ENCODE measurements at places on chromosomes 12 and 14.

GRCh38 chr12:62726471-62726980 lies 208.4 kb downstream of the PPM1H start:
- no peak for DNase-seq

DNA sequence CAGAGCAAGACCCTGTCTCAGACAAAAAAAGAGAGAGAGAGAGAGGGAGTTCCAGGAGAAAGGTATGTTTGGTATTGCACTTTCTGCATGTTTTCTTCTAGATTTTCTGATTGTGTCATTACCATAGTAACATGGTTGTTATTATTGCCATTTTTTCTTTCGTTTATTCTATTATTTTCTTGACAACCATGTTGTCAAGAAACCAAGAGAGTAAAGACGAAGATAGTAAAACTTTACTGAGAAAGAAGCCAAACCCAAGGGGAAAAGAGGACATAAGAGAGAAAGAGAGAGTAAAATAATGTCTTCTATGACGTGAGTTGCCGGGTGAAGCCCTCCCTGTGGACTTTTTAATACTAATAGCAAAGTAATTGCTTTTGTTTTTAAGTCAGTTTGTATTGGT lies 1186.0 kb upstream of the SEL1L start:
- no peak for DNase-seq

- DNase-seq = no peak
These were observed 127.7 kb upstream of the CAND1 start for GRCh38 chr12:67141296-67142018.

- DNase-seq = no peak
These were observed 1.1 kb downstream of the SHMT2 start for GRCh38 chr12:57230381-57231155.

DNA sequence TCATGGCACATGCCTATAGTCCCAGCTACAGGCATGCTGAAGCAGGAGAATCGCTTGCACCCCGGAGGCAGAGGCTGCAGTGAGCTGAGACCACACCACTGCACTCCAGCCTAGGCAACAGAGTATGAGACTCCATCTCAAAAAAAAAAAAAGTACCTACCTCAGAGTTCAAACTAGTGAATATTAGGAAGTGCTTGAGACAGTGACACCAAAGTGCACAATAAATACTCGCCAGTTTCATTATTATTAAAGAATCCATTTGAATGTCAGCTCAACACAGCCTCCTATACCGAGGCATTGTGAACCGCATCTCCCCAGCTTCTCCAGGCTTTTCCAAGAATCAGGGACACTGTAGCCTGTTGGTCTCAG lies 5.0 kb downstream of the GAPDH start:
- no peak for DNase-seq

- no peak for DNase-seq
These were observed 86.9 kb downstream of the RIN3 start for GRCh38 chr14:92600318-92601053.

- DNase-seq = peak; percentile 38
These were observed at the start of gene NTN4 for GRCh38 chr12:95790033-95790916. Gene NTN4, minus strand, starts transcription at chr12:95790764. Its CDS starts 455 bp downstream, at chr12:95790309.

GRCh38 chr12:129701631-129702101 lies 202.2 kb downstream of the TMEM132D start:
- DNase-seq = no peak

GRCh38 chr12:105262461-105263184 lies 26.6 kb upstream of the APPL2 start:
- DNase-seq = no peak

GRCh38 chr12:124814741-124815613 lies 48.7 kb downstream of the SCARB1 start:
- DNase-seq = no peak

GRCh38 chr12:132477017-132477702 lies 12.8 kb upstream of the FBRSL1 start:
- no peak for DNase-seq

- no peak for DNase-seq
These were observed 82.4 kb upstream of the FBXO21 start for GRCh38 chr12:117272690-117273089.

- no peak for DNase-seq
These were observed 205.1 kb downstream of the SLC5A8 start for GRCh38 chr12:101004898-101005297.

DNA sequence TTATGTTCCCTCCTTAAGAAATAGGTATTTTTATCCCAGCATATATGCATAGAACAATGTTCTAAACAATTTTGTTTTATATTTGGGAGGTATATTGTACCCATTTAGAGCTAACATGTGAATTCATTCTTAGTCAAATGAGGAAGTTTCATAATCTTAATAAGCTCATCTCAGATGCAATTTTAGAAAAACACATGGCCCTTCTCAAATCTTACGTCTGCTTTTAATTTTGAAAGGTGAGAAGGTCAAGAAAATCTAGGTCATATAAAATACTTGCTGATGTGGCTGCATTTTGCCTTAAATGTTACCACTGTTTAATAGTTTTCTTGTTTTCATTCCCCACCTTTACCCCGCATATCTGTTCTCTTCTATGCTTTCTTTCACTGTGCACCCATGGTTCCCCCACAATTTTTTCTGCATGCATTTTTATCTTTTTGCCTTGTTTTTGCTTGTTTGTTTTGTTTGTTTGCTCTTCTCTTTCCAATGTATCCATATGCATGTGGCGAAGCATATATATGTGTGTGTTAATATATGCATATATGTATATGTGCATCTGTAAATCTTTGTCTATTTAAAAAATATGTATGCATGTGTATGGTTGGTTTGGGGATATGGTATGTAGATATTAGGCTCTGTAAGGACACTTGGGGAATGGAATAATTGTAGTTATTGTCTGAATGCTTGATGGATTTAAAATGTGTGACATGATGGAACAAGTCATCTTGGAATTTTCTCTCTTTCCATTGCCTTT lies 317.1 kb downstream of the BCAT1 start:
- DNase-seq = no peak

GRCh38 chr12:63841571-63841970 lies 2.9 kb upstream of the SRGAP1 start:
- DNase-seq = no peak

DNA sequence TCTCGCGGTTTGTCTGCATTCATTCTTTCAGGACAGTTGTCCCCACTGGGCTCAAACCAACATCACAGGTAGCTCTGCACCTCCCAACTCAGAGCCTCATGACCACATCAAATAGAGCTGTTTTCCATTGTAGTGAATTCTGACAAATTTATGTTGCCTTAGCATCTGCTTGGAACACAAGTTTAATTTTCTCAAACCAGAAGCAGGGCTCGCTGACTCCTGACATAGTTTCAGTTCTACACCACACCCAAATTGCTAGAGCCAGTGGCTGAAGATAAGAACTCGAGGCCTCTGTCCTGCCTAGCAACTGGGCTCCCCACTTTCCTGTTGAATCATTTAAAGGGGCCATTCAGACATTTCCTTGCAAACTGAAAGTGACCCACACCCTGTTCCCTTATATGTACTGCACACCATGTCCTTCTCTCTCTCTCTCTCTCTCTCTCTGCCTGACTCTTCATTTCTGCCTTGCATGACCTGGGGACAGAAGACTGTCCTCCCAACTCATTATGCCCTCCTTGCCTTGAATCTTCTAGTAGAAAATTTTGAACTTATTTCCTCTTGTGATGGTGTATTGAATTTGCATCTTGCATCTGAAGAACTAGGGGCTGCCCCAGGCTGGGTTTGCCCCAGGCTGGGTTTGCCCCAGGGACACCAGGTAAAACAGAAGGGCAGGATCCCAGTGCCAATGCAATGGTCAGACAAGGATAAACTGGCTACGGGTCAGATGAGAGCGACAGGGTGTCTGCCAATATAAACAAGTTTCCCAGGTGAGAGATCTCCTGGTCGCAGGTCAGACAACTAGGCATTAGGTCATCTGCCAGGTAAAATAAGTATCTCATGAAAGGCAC lies 9.7 kb upstream of the WSCD2 start:
- DNase-seq = no peak

GRCh38 chr14:27672047-27672446 lies 1074.2 kb upstream of the NOVA1 start:
- no peak for DNase-seq

GRCh38 chr12:65899241-65899640 lies 75.0 kb downstream of the HMGA2 start:
- DNase-seq = no peak

DNA sequence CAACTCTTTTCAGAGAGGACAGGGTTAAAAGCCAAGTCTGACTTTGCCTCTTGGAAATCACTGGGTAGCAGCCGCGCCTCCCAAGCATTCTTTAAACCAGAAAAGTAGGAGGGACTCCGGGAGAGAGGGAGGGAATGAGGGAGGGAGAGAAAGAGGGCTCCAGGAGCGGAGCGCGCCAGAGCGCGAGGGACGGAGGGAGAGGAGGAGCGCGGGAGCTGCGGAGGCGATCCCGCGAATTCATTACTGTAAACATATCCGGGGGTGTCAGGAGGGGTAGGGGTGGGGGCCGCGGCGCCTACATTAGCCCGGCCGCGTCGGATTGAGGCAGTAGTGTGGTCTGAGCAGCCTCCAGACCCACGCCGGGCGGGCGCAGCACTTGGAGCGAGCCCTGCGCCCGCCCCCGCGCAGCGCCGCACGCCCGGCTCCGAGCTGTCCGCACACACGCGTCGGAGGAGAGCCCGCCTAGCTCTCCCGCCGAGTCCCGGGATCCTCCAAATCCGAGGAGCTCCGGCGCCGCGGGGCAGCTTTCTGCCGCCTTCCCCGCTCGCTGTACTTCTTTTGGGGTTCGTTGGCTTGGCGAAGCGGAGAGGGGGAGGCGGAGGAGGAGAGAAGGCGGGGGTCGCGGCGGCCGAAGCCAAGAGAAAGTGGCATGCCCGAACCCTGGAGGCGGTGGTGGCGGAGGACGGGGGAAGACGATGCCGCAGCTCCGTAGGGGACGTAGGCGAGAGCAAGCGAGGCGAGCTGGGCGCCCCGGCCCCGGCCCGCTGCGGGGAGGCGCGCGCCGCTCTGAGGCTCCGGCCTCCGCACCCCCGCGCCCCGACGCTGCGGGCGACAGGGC lies 3.3 kb downstream of the FLRT2 start:
- DNase-seq = no peak

DNA sequence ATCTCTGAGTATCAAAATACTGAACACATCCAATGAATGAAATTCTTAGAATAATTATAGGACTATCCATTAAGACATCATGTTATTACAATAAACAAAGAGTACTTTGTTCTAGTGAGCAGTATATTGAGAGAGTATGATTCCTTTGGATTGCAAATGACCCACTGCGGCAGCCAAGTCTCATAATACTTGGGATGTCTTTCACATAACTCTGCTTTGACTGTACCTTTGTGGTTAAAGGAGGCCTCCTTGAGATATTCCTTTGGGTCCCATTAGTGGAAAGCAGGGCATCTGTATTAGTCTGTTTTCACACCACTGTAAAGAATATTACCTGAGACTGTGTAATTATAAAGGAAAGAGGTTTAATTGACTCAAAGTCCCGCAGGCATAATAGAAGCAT lies 593.8 kb downstream of the TRHDE start:
- no peak for DNase-seq

DNA sequence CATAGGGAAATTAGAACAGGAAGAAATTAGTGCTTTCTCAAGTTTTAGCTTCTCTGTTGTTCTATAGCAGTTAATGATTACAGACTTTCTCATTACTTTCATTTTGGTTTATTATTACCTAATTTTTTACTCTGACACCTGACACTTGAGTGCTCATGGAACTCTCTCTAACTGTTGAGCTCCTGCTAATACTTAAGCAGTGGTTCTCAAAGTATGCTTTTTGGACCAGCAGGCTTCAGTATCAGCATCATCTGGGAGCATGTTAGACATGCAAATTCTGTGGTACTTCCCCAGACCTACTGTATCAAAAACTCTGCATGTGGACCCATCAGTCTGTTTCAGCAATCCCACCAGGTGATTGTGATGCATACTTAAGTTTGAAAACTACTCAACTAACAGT lies 235.3 kb downstream of the CCDC91 start:
- no peak for DNase-seq

DNA sequence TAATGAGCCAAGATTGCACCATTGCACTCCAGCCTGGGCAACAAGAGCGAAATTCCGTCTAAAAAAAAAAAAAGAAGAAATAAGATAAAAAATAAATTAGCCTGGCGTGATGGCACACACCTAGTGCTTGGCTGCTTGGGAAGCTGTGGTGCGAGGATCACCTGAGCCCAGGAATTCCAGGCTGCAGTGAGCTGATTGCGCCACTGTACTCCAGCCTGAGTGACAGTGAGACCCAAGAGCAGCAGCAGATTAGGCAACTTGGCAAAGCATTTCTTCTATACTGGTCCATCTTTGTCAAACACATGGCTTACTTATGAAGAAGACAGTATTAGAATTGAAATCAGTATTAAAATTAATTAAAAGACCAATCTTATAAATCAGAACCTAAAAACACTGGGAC lies 6.3 kb downstream of the GON7 start:
- no peak for DNase-seq

DNA sequence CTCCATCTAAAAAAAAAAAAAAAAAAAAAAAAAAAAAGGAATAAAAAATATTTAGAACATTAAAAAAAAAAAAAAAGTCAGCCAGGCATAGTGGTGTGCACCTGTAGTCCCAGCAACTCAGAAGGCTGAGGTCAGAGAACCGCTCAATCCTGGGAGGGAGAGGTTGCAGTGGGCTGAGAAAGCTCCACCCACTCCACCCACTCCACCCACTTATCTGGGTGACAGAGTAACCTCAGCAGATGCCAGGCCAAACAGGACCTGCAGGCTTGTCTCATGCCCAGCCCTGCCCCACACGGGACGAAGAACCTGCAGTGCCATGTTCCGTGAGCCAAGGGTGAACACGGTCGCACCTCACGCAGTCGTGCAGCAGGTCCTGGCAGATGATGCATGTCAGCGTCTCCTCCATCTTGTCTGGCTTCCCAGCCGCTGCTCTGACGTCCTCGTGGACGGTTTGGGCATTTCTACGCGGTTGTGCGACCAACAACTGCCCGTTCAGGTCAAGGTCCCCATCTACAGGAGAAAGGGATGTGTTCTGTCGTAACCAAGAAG lies 28.6 kb downstream of the CHFR start:
- DNase-seq = no peak

- DNase-seq = no peak
These were observed 32.4 kb downstream of the TPCN1 start for GRCh38 chr12:113253532-113254285.

Data from germinal center (tissue), 1 donor.